Right renal cortex interstitium (tissue), 3 donors: ENCODE measurements at places on chromosomes 11 and 22. TPM values are rescaled to one million over a fixed set of nuclear protein-coding genes. Genes with fewer than 3 reads are reported as not detected.

DNA sequence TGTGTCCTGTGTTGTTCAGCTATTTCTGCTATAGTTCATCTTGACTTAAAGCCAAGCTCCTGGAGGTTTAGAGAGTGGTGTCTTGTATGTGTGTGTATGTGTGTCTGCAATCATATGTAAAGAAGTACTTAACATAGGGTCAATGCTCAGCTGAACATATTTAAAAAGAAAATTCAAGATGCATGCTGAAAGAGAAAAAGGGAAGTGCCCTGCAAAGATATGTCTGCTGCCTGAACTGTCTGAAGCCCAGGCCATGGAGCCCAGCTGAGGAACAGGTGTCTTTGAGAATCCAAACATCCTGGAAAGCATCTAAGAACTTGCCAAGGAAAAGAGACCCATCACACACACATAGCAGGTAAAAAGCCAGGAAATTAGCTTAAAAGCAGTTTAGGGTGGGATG, 6.6 kb downstream of the TCN1 start:
- no peak for DNase-seq

Gene C11orf58
- 400 TPM for polyA plus RNA-seq

DNA sequence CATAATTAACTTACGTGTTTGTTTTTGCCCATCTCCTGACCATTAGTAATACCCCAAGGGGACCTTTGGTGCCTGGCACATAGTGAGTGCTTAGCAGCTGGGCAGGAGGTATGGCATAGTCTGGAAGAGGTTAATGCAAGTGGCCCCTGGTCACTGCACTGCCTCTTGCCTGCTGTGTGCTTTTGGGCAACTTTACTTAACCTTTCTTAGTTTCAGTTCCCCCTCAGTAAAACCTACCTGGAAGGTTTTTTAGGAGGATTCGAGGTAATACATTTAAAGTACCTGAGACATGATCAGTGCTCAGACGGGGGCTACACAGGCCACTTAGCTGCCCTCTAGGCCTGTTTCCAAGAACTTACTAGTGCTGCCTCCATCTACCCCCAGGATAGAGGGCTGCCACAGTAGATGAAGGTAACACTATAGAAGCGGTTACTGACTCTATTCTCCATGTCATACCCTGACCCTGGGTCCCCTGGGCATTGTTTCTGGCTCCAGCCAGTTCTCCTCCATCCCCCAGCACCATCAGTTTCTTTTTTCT, 3.3 kb downstream of the POLD4 start:
- DNase-seq: no peak

- DNase-seq: no peak
Observed at GRCh38 chr11:33452836-33453624, 195.8 kb downstream of the HIPK3 start.

GRCh38 chr22:46262449-46263215, 511 bp downstream of the PKDREJ start:
- no peak for DNase-seq

GRCh38 chr22:49045276-49045675, 782.4 kb downstream of the BRD1 start:
- no peak for DNase-seq

Gene C22orf42
- polyA plus RNA-seq: not detected

DNA sequence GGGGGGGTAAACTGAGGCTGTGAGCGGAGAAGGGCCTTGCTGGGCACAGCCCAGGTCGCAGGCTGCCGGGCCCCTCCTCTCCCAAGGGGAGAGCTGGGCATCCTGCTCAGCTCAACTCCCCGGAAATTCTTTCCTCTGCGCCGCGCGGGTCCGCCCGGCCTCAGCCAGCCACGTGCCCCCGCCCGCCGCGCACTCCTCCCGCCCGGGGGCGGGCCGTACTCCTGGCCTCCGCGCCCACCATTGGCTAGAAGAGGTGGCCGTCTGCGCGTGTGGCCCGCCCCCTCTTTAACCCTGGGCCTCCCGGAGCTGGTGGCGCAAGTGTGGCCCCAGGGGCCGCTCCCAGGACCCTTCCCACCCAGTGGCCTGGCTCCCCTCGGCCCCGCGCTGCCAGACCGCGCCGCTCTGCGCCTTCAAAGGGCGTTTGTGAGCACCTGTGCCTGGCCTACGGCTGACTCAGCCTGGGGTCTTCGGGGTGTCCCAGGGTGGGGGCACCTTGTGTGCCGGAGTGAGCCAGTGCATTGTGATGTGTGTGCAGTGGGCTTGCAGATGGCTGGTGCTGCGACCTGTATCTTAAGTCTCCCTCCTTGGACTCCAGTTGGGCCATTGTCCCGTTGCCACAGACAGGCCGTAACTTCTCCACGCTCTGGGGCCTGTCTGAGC, 2.0 kb downstream of the MRGPRF start:
- no peak for DNase-seq

GRCh38 chr11:12724301-12725054, 50.3 kb downstream of the TEAD1 start:
- DNase-seq: no peak

Gene ENTHD1
- not detected for polyA plus RNA-seq

GRCh38 chr11:27912916-27913315, 195.0 kb downstream of the KIF18A start:
- DNase-seq: no peak

DNA sequence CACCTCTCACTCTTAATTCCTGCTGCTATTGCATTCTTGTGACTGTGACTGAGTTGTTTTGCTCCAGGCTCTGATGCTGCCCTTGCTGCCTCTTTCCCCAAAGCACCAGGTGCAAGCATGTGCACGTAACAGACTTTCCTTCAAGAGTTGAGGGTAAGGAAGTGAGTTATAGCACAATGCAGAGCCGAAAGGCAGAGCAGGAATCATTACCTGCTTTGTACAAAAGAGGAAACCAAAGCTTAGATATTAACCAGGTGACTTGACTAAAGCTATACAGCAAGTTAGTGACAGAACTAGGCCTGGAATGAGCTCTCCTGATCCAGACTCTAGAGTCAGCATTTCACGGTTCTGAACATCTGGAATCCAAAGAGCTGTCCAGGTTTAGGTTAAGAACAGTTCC, 33.6 kb downstream of the NEU3 start:
- no peak for DNase-seq

Gene C22orf31
- polyA plus RNA-seq: 0.95 TPM
